Thyroid gland (tissue), 4 donors: ENCODE measurements at places on chromosomes 11 and 22. TPM values are rescaled to one million over a fixed set of nuclear protein-coding genes. Genes with fewer than 3 reads are reported as not detected.

GRCh38 chr11:68579455-68579854, 104.9 kb upstream of the GAL start:
- H3K4me3 ChIP-seq = no peak overlapping the region
- H3K4me1 ChIP-seq = peaks cover 53% of the 10 kb centered on the region
- no peak for DNase-seq
- H3K27ac ChIP-seq = no peak overlapping the region
- H3K36me3 ChIP-seq = peaks cover 6% of the 10 kb centered on the region
- no peaks in the 10 kb centered on the region for H3K27me3 ChIP-seq

DNA sequence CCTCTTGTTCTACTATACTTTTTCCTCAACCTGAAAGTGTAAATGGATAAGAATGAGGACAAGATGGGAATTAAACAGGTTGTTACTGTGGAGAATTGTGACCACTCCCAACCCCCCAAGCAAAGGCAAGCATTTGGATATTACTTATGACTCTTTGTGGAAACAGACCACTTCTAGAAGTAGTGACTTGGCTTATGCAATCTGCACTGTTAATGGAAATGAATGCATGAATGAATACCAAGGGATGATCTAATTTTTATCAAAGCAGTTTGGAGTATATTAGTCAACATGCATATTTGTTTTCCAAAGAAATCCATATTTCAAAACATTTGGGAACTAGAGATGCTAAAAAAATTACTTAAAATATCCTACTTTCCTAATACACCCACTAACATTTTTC, 35.3 kb downstream of the AMOTL1 start:
- no peaks in the 10 kb centered on the region for H3K4me1 ChIP-seq
- DNase-seq = no peak
- no peaks in the 10 kb centered on the region for H3K27me3 ChIP-seq
- no peak overlapping the region for H3K27ac ChIP-seq

DNA sequence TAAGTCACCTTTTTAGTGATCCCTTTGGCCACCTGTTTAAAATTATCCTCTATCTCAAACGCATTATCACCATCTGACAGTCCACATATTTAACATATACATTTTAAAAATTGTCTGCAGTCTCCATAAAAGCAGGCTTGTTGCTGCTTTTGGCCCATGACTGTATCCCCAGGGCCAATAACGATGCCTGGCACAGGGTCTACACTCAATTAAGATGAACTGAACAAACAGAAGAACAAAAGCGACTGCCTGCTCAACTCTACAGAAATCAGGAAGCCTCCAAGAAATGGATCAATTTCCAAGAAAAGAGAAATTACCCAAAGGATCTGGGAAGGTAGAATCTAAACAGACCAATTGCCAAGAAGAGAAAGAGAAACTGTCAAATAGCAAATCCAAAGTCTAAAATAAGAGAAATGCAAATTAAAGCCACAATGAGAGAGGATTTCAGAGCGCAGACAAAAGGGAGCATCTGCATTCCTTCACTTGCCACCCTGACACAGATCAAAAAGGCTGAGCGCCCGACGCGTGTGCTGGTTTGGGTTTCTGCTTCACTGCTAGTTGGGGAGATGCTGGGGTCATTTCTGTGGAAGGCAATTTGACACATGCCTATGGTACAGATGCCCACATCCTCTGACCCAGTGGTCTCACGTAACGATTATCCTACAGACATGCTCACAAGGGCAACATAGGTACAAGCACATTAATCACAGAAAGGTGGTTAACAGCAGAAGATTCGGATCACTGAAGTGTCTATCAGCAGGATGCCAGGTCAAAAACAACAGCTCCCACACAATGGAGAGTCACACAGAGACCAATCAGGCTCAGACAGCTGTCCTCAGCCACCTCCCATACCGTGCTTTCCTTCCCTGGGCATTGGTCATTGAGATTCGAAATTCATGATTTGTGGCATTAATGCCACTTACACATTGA, 55.9 kb downstream of the SHISAL1 start:
- no peaks in the 10 kb centered on the region for H3K4me1 ChIP-seq
- no peaks in the 10 kb centered on the region for H3K27me3 ChIP-seq
- no peak overlapping the region for H3K4me3 ChIP-seq

- no peaks in the 10 kb centered on the region for H3K27me3 ChIP-seq
- DNase-seq = no peak
- no peak overlapping the region for H3K4me3 ChIP-seq
- H3K27ac ChIP-seq = no peak overlapping the region
- H3K36me3 ChIP-seq = no peaks in the 10 kb centered on the region
Observed at GRCh38 chr11:12397931-12398334, 20.6 kb downstream of the PARVA start.

DNA sequence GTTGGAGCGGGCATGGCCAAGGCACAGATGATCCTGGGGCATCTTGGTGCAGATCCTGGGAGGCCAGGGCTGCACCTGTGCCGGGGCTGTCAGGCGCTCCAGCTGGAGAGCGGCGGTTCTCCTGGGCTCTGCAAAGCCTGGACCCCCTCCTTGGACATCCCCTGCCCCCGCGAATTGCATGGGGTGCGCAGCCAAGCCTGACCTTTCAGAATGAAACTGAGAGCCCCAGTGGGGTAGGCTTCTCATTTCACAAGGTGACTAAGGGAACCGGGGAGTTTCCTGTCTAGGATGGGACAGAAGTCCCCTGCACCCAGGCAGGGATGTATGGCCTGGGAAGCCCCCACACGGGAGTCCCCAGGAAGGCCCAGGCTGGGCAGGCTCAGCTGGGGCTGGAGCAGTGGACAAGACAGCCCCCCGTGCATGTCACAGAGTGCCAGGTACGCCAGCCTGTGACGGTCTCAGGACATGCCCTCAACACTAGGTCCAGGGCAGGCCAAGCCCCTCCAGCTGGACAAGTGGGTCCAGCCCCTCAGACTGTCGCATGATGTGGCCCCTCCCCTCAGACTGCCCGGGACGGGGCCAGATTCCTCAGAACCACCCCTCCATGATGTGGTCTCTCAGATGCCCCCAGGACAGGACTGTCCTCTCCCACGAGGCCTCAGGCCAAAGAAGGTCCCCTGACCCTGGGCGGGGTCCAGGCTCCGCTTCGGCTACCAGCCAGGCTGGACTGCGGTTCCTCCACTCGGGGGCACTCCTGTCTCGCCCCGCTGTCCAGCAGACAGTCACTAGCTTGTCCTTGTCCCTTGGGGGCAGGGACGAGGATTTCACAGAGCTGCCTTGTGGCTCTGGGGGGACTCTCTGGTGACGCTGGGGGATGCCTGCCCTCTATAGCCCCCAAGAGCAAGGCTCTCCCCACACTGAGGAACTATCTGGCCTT, 2.3 kb downstream of the LSP1 start:
- no peak overlapping the region for H3K27ac ChIP-seq
- no peaks in the 10 kb centered on the region for H3K36me3 ChIP-seq
- no peak for DNase-seq
- no peak overlapping the region for H3K4me3 ChIP-seq
- H3K27me3 ChIP-seq = no peaks in the 10 kb centered on the region
- peaks cover 3% of the 10 kb centered on the region for H3K4me1 ChIP-seq

DNA sequence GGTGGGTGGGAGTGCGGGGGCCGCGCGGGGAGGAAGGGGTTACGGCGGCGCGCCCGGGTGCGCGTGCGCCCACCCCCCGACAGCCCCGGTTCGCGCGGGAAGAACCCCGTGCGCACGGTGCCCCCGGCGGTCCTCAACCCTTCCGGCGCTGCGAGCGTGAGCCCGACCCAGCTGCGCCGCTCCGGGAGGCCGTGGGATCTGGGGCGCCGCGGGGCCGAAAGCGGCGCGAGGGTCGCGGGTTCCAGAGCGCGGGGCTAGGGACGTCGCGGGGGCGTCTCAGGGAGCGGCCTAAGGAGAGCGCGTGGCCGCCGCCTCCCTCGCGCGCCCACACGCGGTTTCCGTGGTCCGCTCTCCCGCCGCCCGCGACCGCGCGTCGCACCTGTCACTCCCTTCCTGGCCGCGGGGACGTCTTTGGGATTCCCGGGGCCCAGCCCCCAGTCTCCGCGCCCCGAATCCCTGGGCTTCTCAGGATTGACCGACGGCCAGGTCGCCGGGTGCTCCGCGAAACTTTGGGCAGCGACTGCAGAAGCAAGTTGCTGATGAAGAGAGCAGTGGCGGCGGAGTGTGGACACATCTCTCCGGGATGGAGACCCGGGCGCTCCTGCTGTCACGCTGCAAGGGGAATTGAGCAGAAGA, 582 bp downstream of the SREBF2 start:
- H3K27ac ChIP-seq = peak overlapping the region; percentile 94
- H3K36me3 ChIP-seq = no peaks in the 10 kb centered on the region
- H3K27me3 ChIP-seq = no peaks in the 10 kb centered on the region
- H3K4me3 ChIP-seq = peak overlapping the region; percentile 93
- H3K4me1 ChIP-seq = peaks cover 9% of the 10 kb centered on the region
- peak; percentile 57 for DNase-seq

GRCh38 chr11:19244084-19244483, 3.3 kb upstream of the E2F8 start:
- peaks cover 25% of the 10 kb centered on the region for H3K27me3 ChIP-seq
- DNase-seq = no peak
- no peak overlapping the region for H3K27ac ChIP-seq
- H3K4me3 ChIP-seq = no peak overlapping the region

- no peak overlapping the region for H3K4me3 ChIP-seq
- peaks cover 4% of the 10 kb centered on the region for H3K4me1 ChIP-seq
- no peaks in the 10 kb centered on the region for H3K27me3 ChIP-seq
- no peaks in the 10 kb centered on the region for H3K36me3 ChIP-seq
- no peak for DNase-seq
- H3K27ac ChIP-seq = no peak overlapping the region
Observed at GRCh38 chr11:121067453-121067852, 33.6 kb upstream of the TECTA start.

GRCh38 chr11:66933531-66933930, 24.7 kb downstream of the PC start:
- H3K4me3 ChIP-seq = no peak overlapping the region
- H3K36me3 ChIP-seq = no peaks in the 10 kb centered on the region
- no peaks in the 10 kb centered on the region for H3K27me3 ChIP-seq
- H3K4me1 ChIP-seq = no peaks in the 10 kb centered on the region
- H3K27ac ChIP-seq = no peak overlapping the region

CAPN5 gene
- 4.3 TPM for total RNA-seq

C11orf42 gene
- total RNA-seq = not detected

MLC1 gene
- total RNA-seq = not detected

CCDC116 gene
- total RNA-seq = 0.27 TPM

MAJIN gene
- total RNA-seq = not detected

SNRPD3 gene
- 106 TPM for total RNA-seq

SPTBN2 gene
- total RNA-seq = 0.25 TPM

SLC5A4 gene
- total RNA-seq = 0.45 TPM
